Small intestine (tissue), 16 donors: ENCODE measurements at places on chromosomes 7 and 10. TPM values are rescaled to one million over a fixed set of nuclear protein-coding genes. Genes with fewer than 3 reads are reported as not detected.

Gene EBLN1
- polyA plus RNA-seq = not detected

Gene TMEM225B
- polyA plus RNA-seq = not detected

Gene BLNK
- 27.7 TPM for polyA plus RNA-seq

Gene SORCS1
- polyA plus RNA-seq = not detected

Gene OR2A1
- not detected for polyA plus RNA-seq

Gene FKBP6
- polyA plus RNA-seq = 0.06 TPM

Gene LIPK
- polyA plus RNA-seq = not detected

Gene CACNA2D1
- polyA plus RNA-seq = 4.0 TPM

Gene MACC1
- polyA plus RNA-seq = 8.7 TPM

Gene CALHM3
- polyA plus RNA-seq = not detected

Gene GNG11
- polyA plus RNA-seq = 2.0 TPM
